Stimulated activated CD8-positive, alpha-beta memory T cell treated with anti-CD3 and anti-CD28 coated beads, Interleukin-15, amount 100 ng/mL, for 4 hours (primary cell): ENCODE measurements at places on chromosomes 6 and 20.

- DNase-seq: no peak
These were observed 481.1 kb downstream of the BMP2 start for GRCh38 chr20:7248281-7249201.

- DNase-seq: no peak
These were observed 184.2 kb downstream of the COL9A1 start for GRCh38 chr6:70118670-70119069.

- no peak for DNase-seq
These were observed 32.9 kb downstream of the GCM1 start for GRCh38 chr6:53115741-53116140.

- DNase-seq: no peak
These were observed 1.1 kb upstream of the FAM162B start for GRCh38 chr6:116766506-116767176.

DNA sequence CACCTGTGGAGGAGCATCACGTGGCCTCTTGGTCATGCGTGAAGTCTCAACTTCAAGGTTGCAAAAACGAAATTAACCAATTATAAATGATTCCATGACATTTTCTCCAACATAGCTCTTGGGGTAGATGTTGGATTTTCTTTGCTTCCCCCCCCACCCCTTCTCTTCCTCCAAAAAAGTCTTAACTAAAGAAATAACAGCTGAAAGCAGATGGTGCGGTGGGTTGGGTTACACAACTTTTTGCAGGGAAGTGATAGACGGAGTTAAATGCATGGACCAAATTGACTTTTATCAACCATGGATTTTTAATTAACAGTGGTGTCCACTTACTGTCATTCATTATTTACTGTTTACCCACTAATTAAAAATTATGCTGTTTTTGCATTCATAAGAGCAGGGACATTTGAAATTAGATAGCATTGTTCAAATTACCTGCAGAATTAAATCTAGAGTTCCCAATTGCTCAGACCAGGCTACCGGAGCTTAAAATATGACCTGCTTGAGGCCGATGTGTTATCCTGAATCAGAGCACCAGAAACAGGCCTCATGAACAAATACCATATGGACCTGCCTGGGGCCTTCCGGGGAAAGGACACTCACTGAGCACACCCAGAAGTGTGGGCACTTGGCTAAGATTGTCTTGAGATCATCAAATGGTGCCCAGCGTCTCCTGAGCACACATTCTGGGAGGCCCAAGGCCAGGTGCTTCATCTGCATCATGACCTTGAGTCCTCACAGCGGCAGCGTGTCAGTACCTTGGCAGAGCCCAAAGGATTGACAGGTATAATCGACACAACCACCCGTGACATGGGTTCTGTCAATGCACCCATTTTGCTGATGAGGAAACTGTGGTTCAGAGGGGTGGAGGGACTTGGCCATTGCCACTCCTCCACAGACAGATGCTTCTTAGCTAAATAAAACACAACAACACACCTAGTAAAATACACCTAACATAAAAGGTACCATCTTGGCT lies 41.5 kb downstream of the APCDD1L start:
- no peak for DNase-seq
